ENCODE measurements at places on chromosomes 2 and 18.

DNA sequence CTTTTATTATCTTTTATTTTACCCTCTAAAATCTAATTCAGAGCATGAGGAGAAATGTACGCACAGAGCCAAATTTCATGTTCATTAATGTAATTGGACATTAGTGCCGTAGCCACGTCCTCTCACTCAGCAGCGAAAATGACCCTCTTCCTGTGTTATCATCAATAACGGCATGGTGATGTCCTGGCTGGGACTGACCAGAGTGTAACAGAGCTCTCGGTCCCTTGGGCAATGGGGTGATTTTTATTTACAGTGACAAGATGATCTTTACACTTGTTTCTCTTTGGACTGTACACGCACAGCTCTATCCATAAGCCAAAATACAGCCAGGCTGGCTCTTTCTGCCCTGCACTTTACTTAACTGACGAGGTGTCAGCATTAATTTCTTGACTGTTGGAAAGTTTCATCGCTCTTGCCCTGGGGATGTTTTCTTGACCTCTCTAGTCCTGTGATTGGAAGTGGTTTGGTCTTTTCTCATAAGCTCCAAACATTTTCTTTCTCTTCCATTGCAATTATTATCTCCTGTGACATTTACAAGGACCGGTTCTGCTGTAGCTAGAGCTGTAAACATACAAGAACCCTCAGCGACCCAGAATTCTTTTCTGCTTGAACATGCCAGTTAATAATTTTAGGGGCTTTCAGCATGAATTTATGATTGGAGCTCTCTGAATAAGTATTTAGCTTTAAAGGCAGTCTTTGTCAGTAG lies 308.0 kb upstream of the PIK3C3 start:
- no peak for DNase-seq

- no peak for DNase-seq
Measured at GRCh38 chr2:109619032-109619615, 5.0 kb downstream of the SOWAHC start.

- DNase-seq = no peak
Measured at GRCh38 chr2:238060096-238060541, 682 bp upstream of the SCLY start.

DNA sequence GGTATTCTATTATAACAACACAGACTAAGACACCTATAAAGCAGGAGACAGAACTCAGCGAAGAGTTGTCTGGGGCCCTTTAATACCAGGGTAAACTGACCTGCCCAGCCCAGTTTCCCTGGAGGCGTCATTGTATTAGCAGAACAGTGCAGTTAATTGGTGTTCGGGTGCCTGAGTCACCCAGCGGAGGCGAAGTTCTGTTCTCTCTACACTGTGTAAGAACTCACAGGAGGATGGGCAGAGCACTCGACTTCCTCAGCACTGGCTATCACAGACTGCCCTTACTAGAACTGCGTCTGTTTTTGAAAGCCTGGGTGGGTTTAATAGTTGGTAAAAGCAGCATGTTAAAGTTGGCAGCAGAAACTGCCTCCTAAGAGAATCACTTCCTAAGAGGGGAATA lies 106.5 kb upstream of the ATP8B1 start:
- no peak for DNase-seq

DNA sequence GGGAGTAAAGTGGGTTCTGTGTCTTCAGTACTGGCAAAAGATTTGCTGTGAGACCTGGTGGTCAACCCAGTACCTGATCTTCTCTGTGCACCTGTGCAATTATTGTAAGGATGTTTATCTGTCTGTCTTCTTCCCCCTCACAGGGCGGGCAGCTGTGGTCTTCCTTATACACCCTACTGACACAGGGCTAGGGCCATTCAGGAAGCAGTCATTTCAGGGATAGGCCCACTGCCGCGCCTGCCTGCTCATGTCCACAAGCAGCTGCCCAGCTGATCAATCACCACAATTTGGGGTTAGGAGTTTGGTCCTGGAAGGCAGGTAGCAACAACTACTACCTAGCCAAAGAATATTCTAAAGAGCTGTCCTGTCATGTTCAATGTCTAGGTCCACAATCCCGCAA lies 1.2 kb upstream of the CNNM4 start:
- DNase-seq = no peak

- DNase-seq = no peak
Measured at GRCh38 chr2:120236791-120237190, 13.6 kb upstream of the TMEM185B start.

DNA sequence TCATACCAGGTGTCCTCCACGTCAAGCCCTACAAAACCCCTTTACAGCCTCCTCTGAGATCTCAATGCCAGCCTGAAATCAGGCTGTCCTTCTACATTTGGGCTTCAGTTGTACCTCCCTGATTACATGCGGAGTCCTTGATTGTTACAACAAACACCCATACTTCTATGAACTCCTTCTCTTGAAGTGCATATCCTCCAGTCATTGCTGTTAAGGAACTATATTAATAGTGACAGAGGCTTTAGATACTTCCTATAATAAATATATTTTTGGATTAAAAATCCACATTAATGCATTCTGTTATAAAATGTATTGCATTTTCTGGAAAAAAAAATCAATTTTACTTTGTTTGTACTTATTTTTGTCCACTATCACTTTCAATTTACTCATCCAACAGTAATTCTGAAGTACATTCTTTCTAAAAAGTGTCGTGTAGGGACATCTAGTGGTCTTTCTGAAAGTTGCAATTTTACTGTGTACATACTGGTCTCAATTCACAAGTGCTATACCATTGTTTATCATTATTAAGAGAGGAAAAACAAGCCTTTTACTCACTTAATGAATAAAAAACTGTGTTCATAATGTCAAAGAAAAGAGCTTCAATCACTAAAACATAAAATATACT lies 316.4 kb downstream of the DSEL start:
- no peak for DNase-seq

GRCh38 chr2:64840426-64840881 lies 148.7 kb upstream of the SLC1A4 start:
- no peak for DNase-seq

- no peak for DNase-seq
Measured at GRCh38 chr2:117859532-117859911, 45.0 kb downstream of the DDX18 start.

DNA sequence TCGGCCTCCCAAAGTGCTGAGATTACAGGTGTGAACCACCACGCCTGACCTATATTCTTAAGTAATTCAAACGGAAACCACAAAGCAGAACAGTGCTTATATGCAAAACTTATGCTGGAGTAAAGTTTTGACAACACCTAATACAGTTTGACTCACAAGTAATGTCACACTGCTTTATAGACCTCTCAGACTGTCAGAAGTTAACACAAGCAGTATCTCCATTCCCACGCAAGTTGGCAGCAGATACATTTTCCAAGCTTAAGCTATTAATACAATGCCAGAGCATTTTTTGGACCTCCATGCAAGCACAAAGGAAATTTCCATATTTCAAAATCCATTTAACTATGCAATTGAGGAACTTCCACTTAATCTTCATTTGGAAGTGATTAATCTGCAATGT lies 21.0 kb upstream of the SANBR start:
- DNase-seq = no peak

GRCh38 chr2:111025288-111025687 lies 95.4 kb upstream of the BCL2L11 start:
- DNase-seq = no peak

DNA sequence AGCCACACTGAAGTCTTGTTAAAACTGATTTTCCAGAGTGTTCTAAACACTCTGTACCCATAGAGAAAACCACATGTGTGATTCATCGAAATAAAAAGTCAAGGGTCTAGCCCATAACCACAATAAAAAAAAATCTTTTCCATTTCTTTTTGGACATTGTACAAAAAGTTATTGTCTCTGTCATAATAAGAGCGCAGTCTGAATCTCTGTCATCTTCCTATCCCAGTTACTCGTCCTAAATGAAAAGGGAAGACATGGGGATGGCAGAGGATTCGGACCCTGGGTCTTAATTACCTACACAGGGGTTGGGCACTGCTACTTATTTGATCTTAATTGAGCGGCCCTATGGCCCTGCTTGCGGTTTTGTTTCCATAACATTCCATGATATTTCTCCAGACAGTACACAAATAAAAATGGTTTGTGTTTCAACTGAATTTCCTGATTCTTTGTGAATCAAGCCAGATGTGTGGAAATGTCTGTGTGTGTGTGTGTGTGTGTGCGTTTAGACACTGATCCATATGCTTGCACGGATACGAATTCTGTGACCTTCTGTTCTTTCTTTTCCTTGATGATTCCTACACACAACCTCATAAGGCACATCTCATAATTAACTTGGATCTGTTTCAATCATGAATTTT lies 133.4 kb upstream of the SPATS2L start:
- no peak for DNase-seq

- DNase-seq = no peak
Measured at GRCh38 chr2:10316860-10317259, 14.2 kb downstream of the HPCAL1 start.

DNA sequence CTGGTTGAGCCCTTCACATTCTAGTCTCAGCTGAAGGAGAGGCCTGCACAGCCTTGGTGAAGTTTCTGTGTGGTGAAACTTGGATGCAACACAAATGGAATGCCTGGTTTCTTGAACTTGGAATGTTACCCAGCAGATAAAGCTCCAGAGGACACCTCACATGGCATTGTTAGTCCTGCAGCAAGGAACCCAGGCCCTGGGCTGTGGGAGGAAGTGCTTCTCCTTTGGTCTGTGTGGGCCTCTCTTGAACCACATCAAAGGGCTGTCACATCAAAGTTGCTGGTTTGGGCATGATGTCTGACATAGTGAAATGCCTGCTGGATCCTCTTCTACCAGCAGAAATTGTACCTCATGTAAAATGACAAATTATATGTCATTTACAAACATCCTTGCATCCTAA lies 198.5 kb downstream of the FHOD3 start:
- DNase-seq = no peak

- DNase-seq = no peak
Measured at GRCh38 chr2:37377187-37377532, 32.7 kb downstream of the QPCT start.

- DNase-seq = no peak
Measured at GRCh38 chr2:231258701-231259100, 60.3 kb downstream of the ARMC9 start.

GRCh38 chr2:241862775-241863535 lies 4.3 kb upstream of the PDCD1 start:
- peak; percentile 50 for DNase-seq

- no peak for DNase-seq
Measured at GRCh38 chr2:18585526-18585925, 3.8 kb downstream of the NT5C1B start.

DNA sequence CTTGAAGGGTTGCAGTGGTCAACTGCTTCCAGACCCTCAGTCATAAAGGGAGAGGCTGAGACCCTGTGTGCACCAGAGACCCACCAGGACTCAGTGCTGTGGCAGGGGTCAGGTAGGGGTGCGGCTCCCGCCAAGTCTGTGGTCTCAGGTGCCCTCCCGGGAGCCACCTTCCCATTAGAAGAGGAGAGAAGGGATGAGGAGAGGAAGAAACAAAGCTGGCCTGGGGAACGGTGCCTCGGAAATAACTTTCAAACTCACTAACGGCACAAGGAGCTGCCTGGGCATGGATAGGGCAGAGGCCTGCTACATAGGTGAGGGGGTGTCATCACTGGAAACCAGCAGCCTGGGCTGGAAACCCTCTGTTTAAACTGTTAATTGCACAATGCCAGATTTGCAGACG lies 84.9 kb downstream of the TPO start:
- DNase-seq = peak; percentile 41

DNA sequence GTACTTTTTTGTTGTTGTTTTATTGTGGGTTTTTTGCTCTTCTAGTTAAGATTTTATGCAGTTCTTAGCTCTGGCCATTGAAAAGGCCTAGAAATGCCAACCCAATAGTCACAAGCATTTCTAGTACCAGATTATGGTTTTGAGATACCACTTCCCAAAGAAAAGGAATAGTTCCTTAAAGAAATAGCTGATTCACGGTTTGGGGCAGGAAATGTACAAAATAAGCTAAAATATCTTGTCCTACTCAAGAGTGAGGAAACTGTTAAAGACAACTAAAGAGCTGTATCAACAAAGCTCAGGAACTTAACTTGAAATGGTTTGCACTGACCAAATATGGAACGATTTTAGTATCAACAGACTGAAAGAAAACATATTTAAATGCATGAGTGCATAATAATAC lies 35.4 kb downstream of the PGAP1 start:
- DNase-seq = no peak

DNA sequence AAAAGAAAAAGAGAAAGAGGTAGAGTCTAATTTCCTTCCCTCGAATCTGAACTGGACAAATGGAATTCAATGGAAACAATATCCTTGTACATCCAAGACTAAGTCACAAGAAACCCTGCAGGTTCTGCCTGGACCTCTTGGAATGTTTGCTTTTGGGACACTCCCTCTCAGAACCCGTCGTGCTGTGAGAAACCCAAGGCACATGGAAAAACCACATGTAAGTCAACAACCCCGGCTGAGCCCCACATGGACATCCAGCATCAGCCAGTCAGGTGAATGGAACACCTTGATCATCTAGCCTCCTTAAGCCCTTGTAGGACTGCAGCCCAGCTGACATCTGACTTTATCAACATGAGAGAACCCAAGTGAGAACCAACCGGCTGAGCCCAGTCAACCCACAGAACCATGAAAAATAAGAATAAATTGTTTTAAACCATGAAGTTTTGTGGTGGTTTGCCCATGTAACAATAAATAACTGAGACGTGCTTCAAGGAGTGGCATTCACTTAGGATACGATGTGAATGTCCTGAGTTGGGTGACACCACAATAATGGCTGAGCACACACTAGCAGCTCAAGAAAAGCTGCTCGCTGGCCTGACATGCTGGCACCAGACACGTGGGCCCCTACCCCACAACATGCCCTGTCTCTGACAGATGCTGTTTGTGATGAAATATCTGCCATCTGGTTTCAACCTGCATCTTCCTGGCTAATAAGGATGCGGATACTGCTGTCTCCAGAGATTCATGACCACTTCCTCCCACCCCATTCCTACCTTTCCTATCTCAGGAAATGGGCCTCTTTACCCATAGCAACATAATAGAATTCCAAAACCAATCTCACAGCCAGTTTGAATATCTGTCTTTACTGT lies 28.8 kb downstream of the PKDCC start:
- DNase-seq = no peak

DNA sequence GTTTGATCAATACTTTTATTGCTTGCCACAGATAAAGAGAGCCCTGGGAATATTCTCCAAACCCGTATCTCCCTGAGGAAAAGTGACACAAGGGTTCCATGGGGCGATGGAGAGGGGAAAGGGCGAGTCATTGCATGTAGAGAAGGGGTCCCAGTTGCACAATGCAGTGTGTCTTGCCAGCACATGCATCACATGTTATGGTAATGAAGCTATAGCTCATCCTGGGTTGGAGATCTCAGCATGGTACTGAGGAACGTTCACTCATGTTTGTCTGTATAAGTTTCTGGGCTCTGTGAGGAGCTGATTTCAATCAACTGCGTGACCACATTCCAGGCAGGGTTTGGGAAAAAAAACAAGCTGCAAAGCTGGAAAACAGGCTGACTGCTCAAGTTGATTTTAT lies 220.7 kb upstream of the MC4R start:
- no peak for DNase-seq

- DNase-seq = peak; percentile 46
Measured at GRCh38 chr2:241908686-241909420, 39.3 kb downstream of the RTP5 start.
